ENCODE measurements at places on chromosomes 5 and 9.

DNA sequence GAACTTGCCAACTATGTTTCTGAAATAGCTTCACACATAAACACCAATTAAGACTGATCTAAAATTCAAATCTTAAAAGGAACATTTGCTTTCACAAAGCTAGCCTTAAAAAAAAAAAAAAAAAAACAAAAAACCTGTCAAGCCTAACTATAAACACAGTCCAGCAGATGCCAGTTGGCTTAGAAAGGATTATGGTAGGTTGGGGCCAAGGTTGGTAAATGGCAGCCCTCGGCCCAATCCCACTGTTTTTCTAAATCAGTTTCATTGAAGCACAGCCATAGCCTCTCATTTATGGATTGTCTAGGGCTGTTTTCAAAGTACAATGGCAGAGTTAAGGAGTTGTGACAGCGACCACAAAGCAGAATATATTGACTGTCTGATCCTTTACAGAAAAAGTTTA is 75.7 kb upstream of the FRRS1L start:
- no peak for DNase-seq

DNA sequence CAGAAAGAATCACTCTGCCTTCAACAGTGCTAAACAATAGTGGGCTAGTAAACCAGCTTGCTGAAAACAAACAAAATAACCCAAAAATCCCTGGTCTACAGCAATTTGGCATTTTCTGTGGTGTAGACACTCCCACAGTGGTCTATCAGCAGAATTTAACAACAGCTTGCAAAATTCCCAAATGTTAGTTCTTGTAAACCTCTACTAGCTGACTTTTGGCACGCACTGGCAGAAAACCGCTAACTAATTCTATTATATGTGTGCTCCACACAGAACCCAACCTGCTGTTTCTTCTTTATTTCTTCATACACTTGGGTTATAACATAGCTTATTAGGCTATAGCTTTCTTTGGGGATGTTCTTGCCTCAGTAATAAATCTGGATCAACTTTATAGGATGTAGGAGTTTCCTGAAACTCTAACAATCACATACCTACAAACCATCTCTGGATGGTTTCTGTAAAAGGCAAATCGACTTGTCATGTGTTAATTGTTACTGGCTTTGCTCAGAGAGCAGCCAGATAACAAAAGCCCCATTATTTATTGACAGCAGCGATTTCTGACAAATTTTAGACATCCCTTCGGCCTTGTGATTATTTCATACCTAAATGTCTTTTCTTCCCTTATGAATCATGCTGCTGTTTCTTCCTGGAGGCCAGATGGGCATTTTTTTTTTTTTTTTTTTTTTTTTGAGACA is 82.7 kb upstream of the NAA35 start:
- DNase-seq: no peak

- no peak for DNase-seq
Observed at GRCh38 chr5:4199049-4199841, 603.6 kb downstream of the IRX1 start.

DNA sequence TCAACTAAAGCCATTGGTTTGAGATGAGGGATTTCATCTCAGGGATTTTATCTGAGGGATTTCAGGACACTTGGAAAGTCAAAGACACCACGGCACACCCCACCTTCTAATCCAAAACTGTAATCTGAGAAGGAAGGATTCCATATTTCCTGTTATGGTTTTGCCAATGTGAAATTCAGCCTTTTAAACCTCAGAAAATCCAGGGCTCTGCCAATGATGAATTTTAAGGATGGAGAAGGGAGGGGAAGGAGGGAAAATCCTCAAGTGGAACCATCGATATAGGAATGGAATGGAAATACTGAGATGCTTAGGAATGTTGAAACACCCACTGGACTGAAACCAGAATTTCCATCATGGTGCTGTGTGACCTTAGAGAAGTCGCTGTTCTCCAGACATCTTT is 5.3 kb downstream of the C1QTNF3 start:
- DNase-seq: no peak

DNA sequence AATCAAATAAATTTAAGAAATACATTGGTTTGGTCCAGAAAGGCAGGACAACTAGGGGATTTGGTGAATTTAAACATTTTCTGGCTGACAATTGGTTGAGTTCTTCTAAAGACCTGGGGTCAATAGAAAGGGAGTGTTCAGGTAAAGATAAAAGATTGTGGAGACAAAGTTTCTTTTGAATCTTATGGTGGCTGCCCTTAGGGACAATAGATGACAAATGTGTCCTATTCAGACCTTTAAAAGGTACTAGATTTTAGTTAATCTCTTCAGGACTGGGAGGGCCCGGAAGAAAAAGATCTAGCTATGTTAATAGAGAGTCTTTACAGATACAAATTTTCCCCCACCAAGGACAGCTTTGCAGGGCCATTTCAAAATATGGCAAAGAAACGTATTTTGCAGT is 35.9 kb downstream of the PLEKHG4B start:
- DNase-seq: no peak

- DNase-seq: no peak
Observed at GRCh38 chr9:94175669-94176068, 83.4 kb upstream of the ZNF169 start.

- DNase-seq: no peak
Observed at GRCh38 chr9:110769667-110770066, 101.1 kb downstream of the MUSK start.

GRCh38 chr5:111869681-111870080 is 112.7 kb upstream of the NREP start:
- DNase-seq: no peak

GRCh38 chr5:174166231-174167079 is 120.9 kb downstream of the NSG2 start:
- DNase-seq: no peak

DNA sequence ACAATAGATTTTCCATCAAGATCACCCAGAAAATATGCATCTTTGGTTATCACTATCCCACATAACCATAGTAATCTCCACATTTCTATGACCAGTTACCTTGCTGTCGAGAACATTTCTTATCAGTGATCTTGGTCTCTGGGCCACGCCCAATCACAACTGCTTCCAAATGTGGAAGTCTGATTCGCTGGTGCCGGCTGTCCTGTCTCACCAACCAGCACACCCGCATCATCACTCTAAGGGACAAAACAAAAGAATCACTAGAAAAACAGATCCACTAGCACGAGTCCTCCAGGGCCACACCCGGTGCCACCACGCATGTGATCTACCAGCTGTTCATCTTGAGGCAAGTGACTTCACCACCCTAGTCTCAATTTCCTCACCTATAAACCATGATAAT is 11.8 kb downstream of the APTX start:
- DNase-seq: no peak

GRCh38 chr5:11977904-11978303 is 73.7 kb upstream of the CTNND2 start:
- DNase-seq: no peak

GRCh38 chr9:31415164-31415563 is 969.3 kb upstream of the ACO1 start:
- no peak for DNase-seq

GRCh38 chr5:153373130-153373498 is 117.4 kb upstream of the GRIA1 start:
- DNase-seq: no peak

GRCh38 chr5:164433106-164433870 is 927.9 kb downstream of the MAT2B start:
- no peak for DNase-seq
